ENCODE measurements at places on chromosomes 7 and 10. TPM values are rescaled to one million over a fixed set of nuclear protein-coding genes. Genes with fewer than 3 reads are reported as not detected.

Gene PFKP
- total RNA-seq, result 294 TPM

Gene ATG9B
- total RNA-seq, result 0.18 TPM

Gene MOGAT3
- total RNA-seq, result not detected

Gene ZNF425
- 2.8 TPM for total RNA-seq

Gene LRRC18
- not detected for total RNA-seq

Gene NUP205
- 81.7 TPM for total RNA-seq

Gene LRRN3
- 15.2 TPM for total RNA-seq

Gene CCDC172
- total RNA-seq, result not detected

Gene CALCR
- not detected for total RNA-seq

Gene RNF32
- total RNA-seq, result 0.56 TPM

Gene POLR2J
- 20.8 TPM for total RNA-seq

Gene GRID2IP
- total RNA-seq, result not detected

Gene NME8
- not detected for total RNA-seq

Gene LIPF
- total RNA-seq, result not detected

Gene ZNF503
- total RNA-seq, result 0.83 TPM

Gene CPA4
- 365 TPM for total RNA-seq

Gene WIPF3
- not detected for total RNA-seq

Gene EEPD1
- 8.1 TPM for total RNA-seq

Gene TNS3
- 64.3 TPM for total RNA-seq

Gene PKD1L1
- under 0.01 TPM for total RNA-seq
